Occipital lobe (tissue), 3 donors: ENCODE measurements at places on chromosomes 13 and 19.

DNA sequence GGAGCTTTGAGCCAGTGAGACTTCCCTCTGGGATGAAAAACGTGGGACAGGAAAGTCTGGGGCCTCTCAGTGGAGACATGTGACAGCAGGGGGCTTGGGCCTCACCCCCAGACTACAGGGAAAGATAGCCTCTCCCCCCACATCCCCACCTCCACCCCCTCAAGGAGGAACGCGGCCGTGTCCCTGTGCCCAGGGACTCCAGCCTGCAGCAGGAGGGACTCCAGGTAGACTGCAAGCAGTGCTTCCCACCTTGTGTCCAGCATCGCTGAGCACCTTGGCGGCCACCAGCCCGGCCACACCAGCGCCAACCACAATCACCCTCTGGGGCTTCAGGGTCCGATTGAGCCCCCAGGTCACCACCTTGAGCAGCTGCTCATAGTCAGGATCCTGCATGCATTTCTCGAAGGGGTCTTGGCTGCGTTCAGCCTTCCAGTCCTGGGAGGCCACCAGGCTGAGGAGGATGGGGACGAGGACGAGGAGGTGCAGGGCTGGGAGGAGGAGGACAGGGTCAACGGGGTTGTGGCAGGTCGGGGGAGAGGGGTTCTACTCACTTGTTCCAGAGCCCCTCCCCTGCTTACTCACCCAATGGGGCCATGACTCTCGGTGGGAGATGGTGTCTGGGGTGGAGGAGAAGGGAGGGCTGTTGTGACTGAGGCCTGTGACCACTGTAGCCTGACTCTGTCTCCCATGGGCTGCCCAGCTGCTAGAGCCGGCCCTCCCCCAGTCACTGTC is 955 bp downstream of the IL4I1 start:
- no peak for DNase-seq

- DNase-seq, result no peak
These were observed 36.1 kb upstream of the TUBGCP3 start for GRCh38 chr13:112624040-112624439.

DNA sequence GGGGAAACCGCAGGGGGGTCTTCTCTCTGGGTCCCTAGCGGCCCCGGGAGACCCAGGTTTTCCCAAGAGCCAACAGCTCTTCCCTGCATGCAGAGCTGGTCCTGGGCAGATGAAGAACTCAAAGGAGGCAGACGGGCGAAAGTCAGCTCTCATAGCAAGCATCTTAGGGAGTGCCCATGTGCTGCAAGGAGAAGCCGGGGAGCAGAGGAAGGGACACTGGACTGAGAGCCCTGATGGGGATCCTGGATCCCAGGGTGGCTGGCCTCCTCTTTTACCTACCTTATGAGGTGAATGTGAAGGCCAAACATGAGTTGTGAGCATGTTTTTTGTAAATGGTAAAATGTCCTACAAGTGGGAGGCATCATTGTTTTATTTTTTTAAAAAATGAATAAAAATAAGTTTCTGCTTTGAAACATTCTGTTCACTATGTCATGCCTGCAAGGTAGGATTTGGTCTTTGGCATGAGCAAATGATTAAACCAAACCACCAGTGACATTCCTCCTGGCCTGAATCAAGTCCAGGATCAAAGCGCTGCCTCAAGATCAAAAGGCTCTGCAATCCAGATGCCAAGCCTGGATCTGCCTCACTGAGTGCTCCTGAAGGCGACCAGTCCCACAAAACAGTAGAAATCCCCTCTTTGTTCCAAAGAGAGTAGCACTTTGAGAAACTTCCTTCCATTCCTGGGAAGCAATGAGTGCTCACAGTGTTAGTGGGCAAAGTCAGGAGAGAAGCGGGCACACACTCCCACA is 92.2 kb upstream of the SERP2 start:
- DNase-seq, result no peak

- DNase-seq, result no peak
These were observed 35.0 kb downstream of the FLT1 start for GRCh38 chr13:28459911-28460310.

DNA sequence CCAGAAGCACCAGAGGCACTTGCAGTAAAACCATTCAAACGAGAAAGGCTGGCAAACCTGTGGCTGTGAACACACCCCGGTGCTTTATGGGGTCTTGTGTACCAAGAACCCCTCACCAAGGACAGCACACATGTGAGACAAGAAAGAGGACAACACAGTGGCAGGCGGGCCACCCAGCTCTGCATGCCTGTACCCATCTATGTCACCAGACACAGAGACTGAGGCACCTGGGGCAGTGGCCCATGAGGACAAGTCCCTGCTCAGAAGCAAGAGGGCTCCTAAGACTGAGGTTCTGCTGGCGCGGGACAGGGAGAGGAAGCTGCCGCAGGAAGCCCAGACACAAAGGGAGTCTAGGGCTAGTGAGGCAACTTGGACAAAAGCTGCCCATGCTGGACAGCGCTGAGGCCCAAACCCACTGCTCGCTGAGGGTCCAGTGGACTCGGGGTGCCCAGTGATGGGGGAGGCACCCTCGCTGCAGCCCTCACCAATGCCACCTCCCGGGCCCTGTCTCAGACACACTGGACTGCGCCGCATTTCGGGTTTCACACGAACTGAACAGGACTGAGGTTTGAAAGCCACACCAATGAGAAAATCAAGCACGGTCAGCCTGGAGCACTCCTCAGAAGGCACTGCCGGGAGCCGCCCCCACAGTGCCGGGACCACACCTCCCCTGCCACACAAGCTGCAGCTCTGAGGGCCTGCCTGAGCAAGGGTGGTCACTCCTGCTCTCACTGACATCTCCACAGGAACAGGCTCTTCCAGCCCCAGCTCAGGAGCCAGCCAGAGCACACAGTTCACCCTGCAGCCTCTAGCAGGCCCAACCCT is 232.7 kb downstream of the TUBA3C start:
- no peak for DNase-seq

DNA sequence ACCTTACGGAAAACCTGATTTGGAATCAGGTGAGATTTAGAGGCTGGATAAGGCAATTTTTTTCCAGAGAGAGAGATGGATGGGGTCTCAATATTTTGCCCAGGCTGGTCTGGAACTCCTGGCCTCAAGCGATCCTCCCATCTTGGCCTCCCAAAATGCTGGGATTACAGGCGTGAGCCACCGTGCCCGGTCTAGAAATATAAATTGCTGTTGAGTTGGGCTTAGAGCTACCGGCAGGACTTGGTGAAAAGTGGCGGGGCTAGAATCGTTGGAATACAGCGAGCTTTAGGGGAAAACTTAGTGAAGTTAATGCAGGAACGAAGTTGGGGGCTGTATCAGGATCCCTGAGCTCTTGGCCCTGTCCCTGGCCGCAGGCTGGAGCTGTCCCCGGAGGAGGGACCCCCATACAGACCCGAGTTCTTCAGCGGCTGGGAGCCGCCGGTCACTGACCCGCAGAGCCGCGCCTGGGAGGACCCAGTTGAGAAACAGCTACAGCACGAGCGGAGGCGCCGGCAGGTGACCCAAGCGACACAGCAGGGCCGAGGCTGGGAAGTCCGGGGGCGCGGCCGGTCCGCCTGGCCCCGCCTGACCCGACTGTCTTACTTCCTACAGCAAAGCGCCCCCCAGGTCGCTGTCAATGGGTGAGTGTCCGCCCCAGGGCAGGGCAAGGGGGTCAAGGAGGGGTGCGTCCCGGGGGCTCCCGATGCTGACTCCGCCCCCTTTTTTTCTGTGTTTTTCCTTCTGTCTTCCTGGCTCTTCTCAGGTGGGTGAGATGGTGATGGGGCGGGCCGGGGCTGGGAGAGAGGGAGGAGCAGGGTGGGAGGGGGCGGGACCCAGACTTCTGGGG is 7.6 kb downstream of the EPS8L1 start:
- DNase-seq, result no peak

- no peak for DNase-seq
These were observed 9.2 kb upstream of the ZSCAN22 start for GRCh38 chr19:58317476-58318072.

- DNase-seq, result no peak
These were observed 8.8 kb downstream of the GPC6 start for GRCh38 chr13:93235258-93236015.

DNA sequence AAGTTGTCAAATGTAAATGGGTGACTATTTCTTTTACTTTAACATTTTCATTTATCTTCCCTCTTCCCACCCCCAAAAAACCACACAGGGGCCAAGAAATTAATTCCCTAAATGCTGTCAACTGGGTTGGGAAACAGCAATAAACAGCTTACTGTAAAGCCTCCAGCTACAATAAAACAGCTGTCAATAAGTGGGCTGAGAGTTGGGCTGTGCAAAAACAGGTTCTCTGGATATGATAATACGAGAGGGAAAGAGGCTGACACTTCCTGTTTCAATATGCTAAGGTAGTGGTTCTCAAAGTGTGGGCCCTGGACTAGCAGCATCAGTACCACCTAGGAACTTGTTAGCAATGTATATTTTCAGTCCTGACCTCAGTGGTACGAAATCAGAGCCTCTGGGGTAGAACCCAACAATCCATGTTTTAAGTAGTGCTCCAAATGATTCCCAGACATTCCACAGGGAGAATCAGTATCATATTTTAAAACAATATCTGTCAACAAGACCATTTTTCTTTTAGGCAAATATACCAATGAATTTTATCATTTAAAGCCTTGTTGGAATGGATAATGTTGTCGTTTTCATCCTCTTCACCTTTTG is 8.4 kb downstream of the PCDH9 start:
- DNase-seq, result no peak

- no peak for DNase-seq
These were observed 11.9 kb upstream of the FRY start for GRCh38 chr13:32019612-32020233.

GRCh38 chr13:40923867-40924266 is 95.2 kb downstream of the ELF1 start:
- DNase-seq, result no peak

DNA sequence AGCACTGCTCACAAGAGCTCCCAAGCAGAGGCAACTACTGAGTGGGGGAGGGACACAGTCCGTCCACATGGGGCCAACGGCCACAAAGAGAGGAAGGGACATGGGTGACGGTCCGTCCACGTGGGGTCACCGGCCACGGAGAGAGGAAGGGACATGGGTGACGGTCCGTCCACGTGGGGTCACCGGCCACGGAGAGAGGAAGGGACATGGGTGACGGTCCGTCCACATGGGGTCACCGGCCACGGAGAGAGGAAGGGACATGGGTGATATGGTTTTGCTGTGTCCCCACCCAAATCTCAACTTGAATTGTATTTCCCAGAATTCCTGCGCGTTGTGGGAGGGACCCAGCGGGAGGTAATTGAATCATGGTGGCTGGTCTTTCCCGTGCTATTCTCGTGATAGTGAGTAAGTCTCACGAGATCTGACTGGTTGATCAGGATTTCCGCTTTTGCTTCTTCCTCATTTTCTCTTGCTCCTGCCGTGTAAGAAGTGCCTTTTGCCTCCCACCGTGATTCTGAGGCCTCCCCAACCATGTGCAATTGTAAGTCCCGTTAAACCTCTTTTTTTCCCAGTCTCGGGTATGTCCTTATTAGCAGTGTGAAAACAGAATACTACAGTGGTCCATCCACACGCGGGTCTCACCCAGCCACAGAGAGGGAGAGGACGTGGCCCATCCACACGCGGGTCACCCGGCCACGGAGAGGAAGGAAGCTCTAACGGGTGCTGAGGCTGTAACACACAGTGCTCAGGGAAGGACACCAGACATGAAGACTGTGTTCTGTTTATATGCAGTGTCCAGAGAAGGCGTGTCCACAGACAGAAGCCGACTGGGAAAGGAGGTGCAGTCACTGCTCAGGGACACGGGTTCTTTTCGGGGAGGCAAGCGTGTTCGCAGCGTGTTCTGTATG is 48.5 kb downstream of the GAS6 start:
- DNase-seq, result no peak

DNA sequence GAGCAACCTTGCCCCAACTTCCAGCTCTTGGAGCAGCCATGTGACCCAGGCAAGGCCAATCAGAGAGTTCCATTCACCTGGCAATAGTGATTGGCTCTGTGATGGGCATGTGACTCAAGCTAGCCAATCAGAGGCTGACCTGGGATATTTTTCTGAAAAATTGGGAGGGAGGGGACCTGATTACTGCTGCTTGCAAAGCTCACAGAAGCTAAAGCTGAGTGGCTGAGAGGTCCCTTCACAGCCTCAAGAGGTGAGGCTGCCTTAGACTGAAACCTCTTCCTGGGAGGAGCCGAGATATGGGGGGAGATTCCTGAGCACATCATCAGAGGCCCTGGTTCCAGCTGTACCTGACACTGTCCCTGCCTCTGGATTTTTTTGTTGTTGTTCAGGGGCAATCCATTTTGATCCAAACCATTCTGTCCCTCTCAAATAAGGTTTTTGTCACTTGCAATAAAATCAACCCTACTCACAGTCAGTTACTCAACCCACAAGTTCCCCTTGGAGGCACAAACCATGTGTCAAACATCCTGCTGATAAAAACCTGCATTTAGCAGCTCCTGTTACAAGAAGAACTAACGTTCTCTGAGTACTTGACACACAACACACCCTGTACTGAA is 4.8 kb downstream of the CIB3 start:
- DNase-seq, result no peak

DNA sequence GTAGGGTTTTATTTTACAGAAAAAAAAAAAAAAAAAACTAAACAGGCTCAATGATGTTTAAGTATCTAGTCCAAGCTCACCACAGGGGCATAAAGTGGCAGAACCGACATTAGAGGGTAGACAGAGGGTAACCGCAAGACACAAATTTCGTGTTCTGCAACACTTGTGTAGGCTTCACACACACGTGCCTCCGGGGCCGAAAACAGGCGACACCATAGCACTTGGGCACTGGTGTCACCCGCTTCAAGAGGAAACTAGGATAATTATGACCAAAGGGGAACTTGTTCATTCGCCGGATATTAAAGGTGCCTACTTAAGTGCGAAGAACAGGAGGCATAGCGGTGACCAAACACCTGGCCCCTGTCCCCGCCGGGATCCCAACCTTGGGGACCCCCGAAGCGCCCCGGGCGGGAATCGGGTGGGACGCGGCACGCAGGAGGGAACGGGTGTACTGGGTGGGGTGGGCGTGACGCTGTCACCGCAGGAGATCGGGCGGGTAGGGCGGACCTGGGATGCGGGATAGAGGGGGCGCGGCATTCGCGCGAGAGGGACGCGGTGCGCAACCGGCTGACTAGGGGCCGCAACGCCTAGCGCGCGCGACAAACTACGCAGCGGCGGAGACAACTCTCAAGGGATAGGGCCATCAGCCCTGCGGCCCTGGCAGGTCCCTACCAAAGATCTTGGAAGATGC is 558 bp downstream of the MZT1 start:
- DNase-seq, result peak; percentile 33

DNA sequence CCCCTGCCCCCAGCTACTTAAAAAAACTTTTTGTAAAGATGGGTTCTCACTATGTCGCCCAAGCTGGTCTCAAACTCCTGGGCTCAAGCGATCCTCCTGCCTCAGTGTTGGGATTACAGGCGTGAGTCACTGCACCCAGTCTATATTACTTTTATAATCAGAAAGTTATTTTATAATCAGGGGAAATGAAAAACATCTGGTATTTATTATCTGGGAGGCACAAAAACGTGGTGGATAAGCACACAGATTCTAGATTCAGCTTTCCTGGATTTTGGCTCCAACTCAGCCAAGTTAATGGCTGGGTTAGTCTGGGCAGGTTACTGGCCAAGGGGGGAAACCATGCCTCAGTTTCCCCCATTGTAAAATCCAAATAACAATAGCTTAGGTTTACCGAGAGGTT is 24.7 kb downstream of the KEAP1 start:
- no peak for DNase-seq
